Adrenal gland (tissue), 19 donors: ENCODE measurements at places on chromosomes 4 and X.

DNA sequence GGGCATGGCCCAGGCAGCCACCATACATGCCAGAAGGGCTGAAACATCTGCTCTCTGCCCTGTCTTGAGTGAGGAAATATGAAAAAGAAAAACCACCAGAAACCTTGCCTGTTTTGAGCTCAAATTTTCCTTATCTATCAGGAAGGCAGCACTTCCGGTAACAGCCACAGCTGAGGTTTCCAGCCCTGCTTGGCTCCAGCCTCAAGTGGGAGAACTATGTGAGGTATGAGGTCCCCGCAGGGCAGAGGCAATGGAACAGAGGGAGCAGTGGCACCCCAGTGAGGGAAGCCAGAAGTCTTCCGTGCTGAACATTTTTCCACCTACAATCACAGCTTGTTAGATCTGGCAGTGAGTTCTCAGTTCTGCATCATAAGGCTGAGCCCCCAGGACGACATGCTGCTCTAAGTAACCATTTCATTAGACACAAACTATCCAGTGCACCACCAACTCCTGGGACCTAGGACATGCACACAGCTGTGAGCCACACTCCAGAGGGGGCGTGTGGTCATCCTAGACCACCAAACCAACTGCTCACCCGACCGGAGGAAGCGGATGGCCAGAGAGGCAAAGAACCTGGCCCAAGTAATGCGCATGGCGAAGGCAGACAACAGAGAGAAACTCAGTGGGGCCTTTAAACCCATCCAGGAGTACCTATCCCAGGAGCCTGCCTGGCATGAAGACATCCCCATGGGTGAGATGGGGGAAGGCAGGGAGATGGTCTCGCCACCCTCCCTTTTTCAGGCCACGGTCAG, 22.6 kb downstream of the WDR1 start:
- DNase-seq: peak; percentile 42

DNA sequence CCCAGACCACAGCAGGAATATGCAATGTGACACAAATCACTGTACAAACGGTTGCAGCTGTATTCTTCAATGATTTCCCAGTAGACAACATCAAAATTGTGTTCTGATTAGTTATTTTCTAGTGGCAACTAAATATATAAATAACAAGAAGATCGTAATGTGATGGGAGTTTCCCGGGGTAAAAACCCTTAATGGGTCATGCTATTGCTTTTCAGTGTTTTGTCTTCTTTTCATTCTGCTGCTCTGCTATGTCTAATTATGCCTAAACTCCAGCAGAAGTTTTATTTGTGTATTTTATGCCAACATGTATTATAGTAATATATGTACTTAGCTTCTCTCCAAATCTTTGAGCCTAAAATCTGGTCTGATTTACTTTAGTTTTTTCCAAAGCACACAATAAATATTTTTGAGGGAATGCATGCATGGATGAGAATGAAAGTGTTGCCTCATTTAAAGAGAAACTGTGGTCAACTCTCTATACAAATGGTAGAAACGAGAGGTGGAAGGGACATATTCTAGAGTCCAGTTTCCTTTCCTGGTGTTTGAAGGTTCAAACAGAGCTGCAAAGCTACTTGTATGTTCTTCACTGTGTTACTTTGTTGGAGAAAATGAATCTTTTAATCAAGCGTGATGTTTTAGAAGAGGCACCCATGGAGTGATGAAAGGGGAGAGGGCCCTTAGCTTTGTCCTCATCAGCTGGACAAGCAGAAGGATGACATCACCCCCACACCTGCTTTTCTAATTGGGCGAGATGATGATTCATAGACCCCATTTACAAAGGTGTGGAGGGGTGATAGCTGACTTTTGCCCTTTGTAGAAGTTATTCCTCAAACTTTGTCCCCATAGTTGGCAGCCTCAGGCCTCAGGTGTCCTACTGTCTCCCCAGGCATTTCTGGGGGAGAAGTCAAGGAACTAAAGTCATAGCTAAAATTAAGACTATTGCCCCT, 129.7 kb downstream of the FRAS1 start:
- DNase-seq: no peak

GRCh38 chrX:137194164-137194563, 160.4 kb upstream of the GPR101 start:
- peak; percentile 19 for DNase-seq

DNA sequence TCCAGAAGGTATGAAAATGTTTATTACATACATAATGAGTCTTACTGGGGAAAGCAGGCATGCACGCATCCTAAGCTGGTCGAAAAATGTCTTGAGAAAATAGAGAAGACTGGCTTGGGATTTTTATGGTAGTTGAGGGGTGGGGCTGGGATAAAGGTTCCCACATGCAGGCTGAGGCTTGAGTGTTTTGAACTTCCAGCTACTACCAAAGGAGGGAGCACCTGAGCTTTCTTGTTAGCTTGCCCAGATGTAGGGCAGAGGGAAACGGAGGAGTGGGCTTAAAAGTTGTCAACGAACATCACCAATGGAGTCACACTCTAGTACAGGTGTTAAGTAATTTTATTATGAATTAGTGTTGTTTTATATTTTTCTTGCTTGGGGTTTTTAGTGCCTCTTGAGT, 39.6 kb upstream of the SRPX start:
- DNase-seq: no peak

GRCh38 chr4:108762559-108763225, at the start of gene ETNPPL:
Gene ETNPPL, minus strand, starts transcription at chr4:108763053. Its CDS starts 155 bp downstream, at chr4:108762898.
- peak; percentile 53 for DNase-seq

DNA sequence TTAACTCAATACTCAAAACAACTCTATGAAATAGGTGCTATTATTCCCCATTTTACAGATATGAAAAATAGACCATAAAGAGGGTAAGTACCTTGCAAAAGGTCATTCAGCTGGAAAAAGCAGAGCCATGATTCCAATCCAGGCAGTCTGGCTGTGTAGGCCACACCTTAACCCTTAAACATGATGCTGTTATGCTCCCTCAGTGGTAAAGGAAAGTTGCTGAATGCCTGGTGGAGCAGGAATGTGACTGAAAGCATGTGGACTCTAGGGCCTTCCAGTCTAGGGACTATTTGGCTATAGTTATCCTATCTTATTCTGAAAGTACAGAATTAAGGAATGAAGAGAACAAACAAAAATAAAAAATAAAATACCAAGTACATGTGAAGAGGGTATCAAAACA, 19.6 kb downstream of the RP2 start:
- no peak for DNase-seq

DNA sequence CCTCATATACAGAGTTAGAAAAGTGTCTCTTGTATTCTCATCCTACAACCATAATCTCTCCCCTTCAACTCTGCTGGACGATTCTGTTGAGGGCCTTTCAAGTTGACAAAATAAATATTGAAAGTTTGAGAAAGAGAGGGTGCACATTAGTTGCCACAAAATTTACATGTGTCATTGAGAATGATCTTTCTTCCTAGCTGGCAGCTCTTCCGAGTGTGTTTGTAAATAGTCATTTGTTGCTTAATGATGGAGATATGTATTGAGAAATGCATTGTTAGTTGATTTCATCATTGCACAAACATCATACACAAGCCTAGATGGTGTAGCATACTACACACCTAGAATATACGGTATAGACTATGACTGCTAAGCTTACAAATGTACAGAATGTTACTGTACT, 632.8 kb upstream of the AMOT start:
- DNase-seq: no peak

DNA sequence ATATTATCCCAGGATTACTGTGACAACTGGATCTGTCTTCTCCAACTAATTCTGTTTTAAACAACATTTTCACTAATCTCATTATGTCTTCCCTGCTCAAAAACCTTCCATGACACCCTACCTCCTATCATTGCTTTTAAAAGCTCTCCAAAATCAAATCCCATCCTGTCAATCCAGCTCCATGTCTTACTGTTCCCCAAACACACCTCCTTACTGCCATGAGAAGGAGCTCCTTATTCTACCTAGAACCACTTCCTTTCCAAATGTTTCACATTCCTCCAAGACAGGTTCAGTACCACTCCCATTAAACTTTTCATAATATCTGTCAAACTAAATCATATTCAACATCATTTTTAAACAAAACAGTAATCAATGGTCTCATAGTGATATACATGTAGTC, 66.9 kb upstream of the WDR17 start:
- no peak for DNase-seq

DNA sequence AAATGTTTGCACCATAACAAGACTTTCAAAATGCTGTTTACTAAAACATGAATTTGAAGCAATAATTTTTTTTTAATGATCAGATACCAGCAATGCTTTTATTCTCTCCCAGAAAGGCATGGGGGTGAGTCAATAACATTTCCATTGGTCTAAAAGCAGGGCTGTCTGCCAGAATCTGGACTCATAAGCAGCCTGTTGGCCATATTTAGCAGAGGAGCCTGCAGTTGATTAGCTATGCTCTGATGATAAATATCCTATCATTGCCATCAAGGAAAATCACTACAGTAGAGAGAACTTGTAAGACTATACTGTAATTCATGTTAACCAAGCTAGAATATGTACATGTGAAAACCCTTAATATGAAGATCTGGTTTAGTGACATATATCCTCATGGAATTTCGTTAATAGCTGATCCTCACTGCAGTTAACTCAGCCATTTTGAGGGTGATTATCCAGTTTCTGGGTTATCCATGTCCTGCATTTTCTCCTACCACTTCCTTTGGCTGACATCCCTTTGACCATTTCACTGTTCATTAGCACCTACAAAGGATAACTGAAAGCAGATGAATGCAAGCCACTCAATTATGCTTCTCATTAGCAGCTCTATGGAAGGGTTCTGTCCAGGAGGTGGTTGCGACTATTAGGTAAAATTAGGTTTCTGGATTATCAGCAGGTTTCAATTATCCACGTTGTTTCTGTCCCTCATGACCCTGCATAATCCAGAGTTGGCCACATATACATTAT, 72.9 kb upstream of the DIAPH2 start:
- DNase-seq: peak; percentile 17

DNA sequence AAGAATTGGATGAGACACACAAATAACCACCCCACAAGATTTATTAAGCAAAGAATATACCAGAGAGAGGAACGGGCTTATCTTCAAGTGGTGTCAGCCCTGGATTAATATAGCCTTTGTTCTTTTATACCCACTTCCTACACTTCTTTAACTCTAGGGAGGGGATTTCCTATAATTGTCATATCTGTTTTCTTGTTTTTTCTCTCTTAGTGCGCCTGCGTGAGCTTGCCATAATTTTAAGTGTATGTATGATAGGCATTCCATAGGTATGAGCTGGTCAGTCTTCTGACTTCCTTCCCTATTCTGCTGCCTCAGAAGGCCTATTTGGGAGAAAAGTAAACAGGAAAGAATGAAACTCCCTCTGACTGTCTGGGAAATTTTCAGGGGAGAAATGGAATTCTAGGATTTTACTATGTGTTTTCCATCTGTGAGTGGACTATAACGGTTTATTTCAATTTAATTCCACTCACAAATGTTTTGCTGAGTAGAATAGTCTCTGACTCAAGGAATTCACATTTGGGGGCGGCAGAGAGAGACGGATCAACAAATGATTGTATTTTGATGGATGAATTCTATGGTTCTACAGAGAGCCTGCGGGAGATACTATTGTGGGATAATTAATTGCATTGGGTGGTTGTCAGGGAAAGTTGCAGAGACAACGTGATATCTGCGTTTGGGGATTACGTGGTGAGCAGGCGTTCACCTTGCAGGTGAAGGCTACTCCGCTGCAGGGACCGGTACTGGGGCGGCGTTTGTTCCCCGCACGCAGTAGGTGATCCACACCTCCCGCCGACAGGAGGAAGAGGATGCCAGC, 626 bp upstream of the CEP135 start:
- no peak for DNase-seq

- DNase-seq: no peak
These were observed 24.2 kb downstream of the CNKSR2 start for GRCh38 chrX:21398426-21398825.

DNA sequence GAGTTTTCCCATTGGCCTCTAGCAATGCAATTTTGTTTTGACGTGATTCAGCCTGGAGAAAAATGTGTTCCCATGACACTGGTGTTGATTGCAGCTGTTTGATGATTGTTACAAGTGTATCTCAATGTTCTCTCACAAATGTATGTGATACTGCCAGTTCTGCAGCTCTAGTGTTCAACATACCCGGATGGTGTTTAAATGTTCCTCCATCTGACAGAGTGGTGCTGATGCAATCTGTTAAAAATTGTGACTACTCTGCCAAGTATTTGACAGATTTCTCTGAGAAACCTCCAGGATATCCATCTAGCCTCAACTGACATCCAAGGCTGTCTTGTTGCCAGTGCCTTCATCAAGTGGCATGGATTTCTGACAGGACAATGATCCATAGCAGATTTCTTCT, 657.2 kb upstream of the DIAPH2 start:
- no peak for DNase-seq

DNA sequence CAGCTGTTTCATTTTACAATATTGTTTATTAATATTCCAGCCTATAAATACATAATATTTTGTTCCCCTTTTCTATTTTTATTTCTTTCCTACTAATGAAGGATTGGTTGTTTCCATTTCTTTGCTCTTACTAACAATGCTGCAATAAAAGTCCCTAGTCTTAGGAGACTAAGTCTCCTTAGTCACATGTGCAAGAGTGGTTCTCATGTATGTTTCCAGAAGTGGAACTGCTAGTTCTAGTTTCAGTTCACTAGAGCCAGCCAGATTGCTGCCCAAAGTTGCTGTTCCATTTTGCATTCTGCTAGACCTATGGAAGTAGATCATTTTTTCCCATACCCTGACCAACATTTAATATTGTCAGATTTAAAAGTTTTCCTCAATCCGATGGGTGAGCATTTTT, 44.3 kb downstream of the CNGA1 start:
- no peak for DNase-seq

DNA sequence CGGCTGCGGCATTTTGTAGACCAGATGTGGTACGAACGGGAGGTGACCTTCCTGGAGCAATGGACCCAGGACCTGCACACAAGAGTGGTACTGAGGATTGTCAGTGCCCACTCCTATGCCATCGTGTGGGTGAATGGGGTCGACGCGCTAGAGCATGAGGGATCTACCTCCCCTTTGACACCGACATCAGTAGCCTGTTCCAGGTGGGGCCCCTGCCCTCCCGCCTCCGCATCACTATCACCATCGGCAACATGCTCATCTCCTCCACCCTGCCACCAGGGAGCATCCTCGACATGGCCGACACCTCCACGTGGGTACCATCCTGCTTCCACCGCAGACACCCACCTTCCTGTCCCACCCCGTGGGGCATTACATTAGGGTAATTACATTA, 46.2 kb downstream of the SMARCA5 start:
- peak; percentile 22 for DNase-seq

- no peak for DNase-seq
These were observed 7.0 kb upstream of the FRYL start for GRCh38 chr4:48787056-48787455.

DNA sequence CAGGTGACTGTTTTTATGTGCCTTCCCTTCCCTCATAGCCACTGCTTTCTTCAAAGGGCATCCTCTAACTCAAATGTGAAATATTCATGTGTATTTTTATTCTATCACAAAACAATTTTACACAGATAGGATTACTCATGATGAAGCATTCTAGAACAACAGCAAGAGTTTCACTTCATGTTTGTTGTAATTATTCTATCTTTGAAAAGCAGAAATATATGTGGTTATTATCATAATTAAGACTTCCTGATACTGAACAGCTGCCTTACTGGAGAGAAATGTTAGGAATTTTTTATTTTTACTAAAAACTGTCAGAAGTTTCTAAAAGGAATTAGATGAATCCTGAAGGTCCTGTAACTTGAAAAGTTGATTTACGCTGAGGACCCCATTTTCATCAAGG, 229.1 kb downstream of the PALLD start:
- no peak for DNase-seq
